ENCODE measurements at places on chromosomes 12 and 14.

- no peak for DNase-seq
Observed at GRCh38 chr12:4584281-4584680, 22.3 kb downstream of the DYRK4 start.

DNA sequence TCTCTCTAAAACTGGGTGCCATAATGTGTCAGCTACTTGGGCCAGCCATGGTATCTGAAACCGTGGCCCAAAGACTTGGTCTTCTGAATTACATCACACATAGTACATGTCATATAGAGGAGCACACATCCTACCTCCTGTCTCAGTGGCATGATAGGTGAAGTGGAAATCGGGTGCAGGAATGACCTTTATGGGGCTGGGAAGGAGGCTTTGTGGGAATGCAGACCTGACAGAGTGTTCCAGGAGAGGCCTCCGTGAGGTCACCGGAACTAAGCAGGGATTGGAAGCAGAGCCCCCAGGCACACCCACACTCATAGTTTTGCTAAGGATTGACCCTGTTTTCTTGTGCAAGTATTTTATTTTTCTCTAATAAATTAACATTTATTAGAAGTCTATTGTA, 82.6 kb downstream of the NTF3 start:
- no peak for DNase-seq

- no peak for DNase-seq
Observed at GRCh38 chr12:64147011-64147631, 75.0 kb downstream of the KICS2 start.

GRCh38 chr14:98189944-98190343, 1082.1 kb downstream of the BCL11B start:
- DNase-seq = no peak

DNA sequence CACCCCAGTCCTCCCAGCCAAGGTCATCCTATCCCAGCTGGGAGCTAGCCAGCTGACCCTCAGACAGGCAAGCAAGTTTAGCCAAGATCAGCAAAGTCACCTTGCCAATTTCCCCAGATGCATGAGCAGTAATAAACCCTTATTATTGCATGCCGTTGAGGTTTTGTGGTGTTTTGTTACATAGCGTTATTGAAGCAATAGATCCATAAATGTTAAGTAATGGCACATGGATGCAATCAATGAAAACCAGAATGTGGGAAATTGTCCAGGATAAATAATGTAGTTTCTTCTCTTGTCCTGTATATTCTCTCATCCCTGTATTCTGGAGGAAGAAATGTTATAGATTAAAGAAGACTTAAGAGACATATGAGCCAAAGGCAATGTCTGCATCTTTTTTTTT, 18.0 kb upstream of the TMEM260 start:
- no peak for DNase-seq

- DNase-seq = no peak
Observed at GRCh38 chr14:103521951-103522563, 573 bp downstream of the CKB start.

DNA sequence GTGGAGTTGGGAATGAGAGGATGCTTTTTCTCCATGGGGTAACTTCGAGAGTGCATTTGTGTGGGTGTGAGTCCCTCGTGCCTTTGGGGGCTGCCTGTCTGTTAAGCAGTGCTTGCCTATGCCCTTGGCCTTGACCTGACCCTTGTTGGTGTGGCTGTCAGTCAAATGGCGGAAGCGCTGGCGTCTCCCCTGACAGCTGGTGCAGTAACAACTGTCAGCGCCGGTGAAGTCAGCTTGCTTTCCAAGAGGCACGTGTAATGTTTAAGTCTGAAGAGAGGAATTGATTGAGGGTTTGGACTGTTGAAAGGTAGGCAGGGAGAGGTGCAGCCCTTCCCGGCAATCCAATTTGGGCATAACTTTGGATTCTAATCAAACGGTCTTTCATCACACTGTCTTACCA, 211.3 kb downstream of the AACS start:
- DNase-seq = no peak

- no peak for DNase-seq
Observed at GRCh38 chr12:14771651-14772137, 31.6 kb downstream of the WBP11 start.

DNA sequence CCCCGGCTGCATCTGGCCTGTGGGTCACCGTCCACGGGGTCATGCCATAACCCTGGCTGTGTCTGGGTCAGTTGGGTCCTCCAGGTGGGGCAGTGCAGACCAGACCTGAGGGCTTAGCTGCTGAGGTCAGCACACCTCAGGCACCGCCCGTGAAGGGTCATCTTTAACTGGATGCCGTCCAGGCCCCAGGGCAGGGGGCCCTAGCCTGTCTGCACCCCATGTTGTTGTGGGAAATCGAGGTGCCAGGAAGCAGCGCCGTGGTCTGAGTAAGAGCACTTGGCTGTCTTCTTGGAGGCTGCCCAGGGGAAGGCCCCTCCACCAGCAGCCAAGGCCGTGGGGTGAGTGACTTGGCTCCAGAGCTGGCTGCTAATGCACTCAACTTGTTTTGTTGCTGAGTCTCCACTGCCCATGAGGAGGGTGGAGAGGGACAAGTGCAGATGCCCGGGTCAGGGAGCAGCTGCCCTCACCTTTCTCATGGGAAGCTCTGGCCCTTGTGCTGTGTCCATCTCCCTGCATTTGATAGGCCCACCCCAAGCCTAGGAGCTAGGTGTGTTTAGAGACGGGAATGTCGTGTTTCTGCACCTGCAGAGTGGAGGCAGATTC, 317.2 kb downstream of the TMEM121 start:
- no peak for DNase-seq

GRCh38 chr14:103692871-103693270, 22.4 kb downstream of the XRCC3 start:
- no peak for DNase-seq

All from NCI-H1930 (cell line).